ENCODE measurements at places on chromosomes 12 and 14.

DNA sequence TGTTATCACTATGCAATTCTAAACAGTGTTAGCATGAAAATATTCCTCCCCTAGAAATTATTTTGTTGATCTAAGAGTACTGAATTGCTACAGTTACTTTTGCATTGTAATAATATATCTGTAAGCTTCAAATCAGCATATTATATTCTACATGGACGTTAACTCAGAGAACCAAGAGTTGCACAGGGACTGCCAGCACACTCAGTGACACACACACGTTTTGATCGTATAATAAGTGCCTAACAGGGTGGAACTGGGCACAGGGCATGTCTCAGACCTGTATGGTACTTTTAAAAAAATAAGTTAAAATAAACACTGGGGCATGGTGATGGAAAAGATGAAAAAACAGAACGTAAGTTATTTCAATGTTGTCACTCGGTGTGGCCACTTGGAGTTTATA lies 451.6 kb downstream of the RGS6 start:
- no peak for DNase-seq

DNA sequence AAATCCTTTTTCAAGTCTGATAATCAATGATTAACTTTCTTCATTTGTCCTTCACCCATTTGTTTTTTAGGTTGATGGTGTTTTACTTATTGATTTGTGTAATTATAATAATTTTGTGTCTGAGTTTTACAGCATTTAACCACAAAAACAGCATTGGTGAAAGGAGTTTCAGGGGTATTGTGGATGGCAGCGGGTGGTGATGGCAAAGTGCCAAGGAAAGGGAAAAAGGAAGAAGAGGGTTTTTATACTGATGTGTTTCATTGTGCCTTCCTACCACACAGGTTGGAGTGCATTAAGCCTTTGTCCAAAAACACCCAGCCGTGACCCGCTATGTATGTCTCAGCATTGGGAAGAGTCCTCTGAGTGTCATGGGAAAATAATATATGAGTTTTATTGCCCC lies 150.3 kb downstream of the DAD1 start:
- DNase-seq, result no peak

GRCh38 chr12:58701536-58701935 lies 218.8 kb downstream of the LRIG3 start:
- DNase-seq, result no peak

DNA sequence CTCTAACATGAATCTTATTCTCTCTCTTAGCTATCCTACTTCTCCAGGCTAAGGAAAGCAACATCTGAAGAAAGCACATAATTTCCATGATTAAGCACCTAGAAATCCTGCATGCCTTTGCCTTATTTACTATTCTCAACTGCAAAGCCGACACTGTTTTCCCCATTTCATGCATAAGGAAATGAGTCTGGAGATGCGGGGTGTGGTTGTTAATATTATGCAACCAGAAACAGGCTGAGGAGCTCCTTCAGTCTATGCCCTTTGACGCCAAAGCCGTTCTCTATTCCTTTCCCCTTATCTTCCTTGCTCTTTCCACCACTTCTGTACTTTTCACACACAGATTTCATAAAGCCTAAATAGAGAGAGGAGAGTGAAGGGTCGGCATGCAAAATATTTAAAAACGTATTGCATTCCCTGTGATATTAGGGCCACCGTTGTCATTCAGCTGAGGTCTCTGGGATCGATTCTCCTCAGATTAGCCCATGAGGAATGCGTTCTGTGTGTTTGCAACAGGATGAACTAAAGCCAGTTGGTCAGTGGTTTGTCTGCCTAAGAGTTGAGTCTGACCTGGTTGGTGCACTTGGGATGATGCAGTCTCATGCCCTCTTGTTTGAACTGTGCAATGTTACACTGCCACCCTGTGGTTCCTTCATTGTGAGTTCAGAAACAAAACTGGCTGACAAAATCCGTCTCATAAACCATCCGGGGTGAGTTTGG lies 53.1 kb upstream of the PLEKHG7 start:
- DNase-seq, result peak; percentile 69

- no peak for DNase-seq
These were observed 9.4 kb downstream of the CCDC184 start for GRCh38 chr12:48192861-48193260.

DNA sequence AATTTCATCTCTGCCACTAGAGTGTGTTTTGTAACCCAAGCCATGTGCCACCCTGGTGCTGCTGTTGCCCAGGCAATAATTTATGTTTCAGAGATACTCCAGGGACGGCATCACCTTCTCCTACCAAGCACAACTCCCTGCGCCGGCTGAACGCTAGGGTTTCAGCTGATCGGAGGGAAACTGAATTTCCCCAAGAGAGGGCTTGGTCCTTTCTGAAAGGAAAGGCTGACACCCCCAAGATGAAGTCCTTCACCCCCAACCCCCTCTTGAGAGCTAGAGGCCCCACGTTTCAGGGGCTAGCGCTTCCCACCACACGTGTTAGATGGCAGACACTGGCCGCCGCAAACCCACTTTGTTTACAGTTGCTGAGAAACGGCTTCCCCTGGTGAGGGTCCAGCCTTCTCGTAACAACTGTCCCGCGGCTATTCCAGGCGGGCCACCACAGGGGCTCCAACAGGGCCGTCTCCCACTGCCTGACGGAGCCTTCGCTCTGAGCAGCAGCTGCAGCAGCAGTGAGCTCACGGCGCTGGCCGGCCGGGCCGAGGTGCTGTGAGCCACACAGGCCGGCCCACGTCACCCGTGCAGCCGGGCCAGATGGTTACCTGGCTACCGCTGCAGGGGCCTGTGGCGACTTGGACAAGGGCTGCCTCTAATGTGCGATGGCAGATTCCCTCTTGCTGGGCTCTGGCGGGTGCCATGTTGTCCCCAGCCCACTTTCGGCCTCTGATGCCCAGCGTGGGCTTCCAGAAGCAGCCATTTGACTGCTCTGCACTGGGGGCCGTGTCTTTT lies 66.4 kb downstream of the TESC start:
- DNase-seq, result no peak

DNA sequence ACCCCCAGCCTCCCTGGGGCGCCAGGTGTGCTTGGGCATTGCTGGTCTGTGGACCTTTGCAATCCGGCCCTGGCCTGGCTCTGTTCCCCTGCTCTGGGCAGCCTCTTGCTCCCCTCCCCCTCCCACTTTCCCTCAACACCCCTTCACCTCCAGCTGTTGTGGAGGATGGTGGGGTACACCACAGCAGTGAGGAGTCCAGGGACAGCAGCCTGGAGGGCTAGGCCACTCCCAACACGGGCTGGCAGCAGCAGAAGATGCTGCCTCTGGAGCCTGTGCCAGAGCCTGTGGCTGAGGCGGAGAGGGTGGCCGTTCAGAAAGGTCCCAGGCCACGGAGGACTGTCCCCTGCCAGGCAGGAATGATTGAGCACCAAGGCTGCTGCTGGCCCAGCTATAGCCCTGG lies 7.6 kb downstream of the ZBTB42 start:
- no peak for DNase-seq

DNA sequence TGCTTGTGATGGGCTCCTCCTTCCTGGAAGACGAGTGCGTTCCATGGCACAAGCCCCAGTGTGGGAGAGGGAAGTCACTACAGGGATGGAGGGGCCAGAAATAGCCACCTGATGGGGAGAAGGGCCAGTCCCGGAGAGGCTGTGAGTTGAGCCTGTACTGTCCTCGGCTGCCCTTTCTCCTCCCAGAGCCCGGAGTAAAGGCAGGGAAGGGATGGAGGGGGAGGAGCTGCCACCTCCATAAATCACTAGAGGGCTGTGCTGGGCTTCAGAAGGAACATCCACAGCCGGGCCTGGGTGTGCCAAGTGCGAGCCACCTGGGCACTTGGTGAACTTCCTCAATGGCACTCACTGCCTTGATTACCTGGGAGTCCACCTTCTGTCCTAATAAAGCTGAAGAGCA lies 110.1 kb downstream of the RBM19 start:
- no peak for DNase-seq

- no peak for DNase-seq
These were observed 59.8 kb downstream of the FOS start for GRCh38 chr14:75338398-75338797.

DNA sequence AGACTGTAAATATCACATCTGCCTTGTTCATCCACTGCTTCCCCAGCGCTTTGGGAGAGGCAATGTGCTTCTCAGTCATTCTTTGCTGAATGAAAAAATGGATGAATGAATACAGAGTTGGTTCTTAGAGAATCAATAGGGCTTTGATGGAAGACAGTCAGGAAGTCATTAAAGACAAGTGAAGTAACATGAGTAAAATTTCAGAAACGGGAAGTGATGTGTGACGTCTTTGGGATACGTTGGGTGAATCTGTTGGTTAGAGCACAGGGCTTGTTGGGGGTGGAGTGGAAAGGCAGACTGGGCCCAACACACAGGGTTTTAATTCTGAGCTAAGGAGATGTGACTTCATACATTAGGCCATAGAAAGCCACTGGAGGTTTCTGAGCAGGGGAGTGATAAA lies 39.0 kb upstream of the NRXN3 start:
- peak; percentile 15 for DNase-seq

GRCh38 chr12:120651821-120652220 lies 11.4 kb downstream of the CABP1 start:
- peak; percentile 8 for DNase-seq

DNA sequence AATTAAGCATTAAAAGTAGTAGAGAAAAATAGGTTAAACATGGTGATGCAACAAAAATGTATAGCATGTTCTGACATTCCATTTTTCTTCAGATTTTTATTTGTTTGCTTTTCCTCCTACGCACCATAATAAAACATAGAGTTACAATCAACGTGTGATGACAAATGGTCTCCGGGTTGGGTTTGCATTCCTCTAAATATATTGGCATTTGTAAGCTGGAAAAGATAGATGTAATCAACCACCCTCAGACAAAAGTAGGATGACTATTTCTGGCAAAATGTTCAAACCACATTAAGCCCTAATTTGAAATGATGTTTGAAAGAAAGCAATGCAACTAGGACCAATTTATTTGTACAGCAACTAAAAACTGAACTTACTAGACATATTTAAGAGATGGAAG lies 58.4 kb downstream of the SLC25A21 start:
- DNase-seq, result no peak

- DNase-seq, result no peak
These were observed 66.0 kb upstream of the NRXN3 start for GRCh38 chr14:78104160-78104559.

DNA sequence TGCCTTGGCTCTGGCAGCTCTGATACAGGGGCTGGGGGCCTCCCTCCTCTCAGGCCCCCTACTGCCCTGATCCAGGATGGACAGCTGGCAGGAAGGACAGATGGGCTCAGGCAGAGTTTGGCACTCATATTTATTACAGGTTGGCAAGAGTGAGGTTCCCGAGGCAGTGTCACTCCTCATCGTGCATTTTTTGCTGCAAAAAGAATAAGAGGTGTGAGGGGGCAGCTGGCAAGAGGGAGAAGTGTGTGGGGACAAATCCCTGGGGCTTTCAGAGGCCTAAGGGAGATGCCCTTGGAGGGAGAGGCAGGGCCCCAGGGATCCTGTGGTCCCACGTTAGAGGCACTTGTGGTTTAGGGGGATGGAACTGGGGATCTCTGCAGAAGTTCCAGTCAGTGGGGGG lies 5.0 kb downstream of the CMTM5 start:
- no peak for DNase-seq

DNA sequence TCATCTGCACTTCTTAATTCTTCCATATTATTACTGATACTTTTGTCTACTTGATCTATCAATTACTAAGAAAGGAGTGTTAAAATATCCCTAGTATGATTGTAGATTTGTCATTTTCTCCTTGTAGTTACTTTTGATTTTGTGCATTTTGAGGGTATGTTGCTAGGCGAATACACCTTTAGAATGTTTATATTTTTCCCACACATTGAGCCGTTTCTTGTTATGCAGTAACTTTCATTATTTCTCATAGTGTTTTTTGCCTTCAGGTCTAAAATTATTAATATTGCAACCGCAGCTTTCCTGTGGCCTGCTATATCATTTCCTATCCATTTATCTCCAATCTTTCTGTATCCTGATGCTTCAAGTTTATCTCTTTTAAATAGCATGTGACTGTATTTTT lies 44.6 kb upstream of the C12orf42 start:
- no peak for DNase-seq

DNA sequence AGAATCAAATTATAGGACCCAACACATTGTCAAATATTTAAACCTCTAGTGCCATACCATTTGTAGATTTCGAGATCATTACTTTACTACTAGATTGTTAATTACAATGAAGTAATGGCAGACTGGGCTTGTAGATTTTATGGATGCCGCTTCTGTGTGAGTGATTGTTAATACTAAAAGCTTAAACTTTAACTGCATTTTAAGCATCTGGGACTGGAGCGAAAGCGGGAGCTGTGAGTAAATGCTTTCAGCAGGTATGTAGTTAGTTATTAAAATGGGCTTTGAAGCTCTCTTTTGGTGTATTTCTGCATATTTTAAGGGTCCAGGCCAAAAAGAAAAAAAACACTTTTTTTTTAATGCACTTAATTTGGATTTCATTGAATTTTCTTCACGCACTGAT lies 519.3 kb downstream of the MED13L start:
- no peak for DNase-seq
